ENCODE measurements at places on chromosomes 7 and 10.

DNA sequence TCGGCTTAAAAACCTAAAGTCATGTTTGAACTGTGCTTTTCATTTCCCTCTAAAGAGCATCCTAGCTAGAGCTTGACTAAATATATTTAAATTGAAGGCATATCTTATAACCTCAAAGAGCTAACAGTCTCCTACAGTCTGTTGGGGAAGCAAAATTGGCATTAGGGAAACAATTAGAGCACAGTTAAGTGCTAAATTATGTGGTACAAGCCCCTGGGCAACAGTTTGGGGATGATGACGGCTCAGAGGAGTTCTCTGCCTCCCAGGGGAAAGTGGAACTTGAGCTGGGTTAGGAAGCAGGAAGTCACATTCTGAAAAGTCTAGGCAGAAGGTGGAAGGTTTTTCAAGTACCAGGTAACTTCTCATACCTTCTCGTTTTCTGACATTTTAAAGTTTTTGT, 18.6 kb upstream of the GOT1 start:
- no peak for DNase-seq

- DNase-seq, result no peak
Observed at GRCh38 chr10:28077889-28078288, 79.0 kb upstream of the ODAD2 start.

- DNase-seq, result no peak
Observed at GRCh38 chr10:113310347-113310746, 242.5 kb upstream of the HABP2 start.

DNA sequence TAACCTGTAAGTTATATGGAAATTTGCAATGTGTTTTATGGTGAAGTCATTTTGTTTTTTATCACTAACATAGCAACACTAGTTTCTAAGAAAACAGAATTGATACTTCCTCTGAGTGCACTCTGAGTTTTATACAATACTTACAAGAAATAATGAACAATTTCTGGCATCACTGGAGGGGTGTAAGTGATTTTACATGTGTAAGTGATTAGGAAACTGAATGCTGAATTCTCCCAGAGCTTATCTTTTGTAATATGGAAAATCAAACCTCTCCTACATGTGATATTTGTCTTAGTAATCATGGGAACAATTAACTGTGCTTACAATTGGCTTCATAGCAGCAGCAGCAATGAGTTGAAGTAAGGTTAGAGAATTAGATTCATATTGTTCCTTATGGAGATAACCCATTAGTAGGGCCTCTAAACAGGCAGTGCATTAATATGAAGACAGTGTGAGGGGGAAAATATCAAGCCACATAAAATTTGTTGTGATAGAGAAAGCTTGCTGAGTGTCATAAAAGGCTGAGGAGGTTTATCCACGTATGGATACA, 37.4 kb downstream of the SEMA3C start:
- DNase-seq, result no peak

- no peak for DNase-seq
Observed at GRCh38 chr7:69269806-69270205, 328.5 kb upstream of the AUTS2 start.

DNA sequence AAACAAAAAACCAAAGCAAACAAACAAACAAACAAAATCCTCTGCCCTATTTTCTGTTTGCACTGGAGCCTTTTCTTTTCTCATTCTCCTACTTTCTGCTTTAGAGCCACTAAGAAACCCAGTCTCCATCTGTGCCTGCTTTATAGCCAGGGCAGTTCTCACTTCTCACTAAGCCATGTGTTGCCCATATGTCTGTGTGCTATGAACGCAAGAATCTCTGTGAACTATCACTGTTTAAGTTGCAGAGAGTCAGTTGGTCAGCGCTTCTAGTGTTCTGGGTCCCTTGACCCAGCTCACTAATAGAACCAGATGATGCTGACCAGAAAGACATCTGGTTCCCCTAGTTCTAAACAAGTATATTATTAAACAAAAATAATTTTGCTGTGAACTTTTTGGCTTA, 81.4 kb downstream of the FAM185A start:
- no peak for DNase-seq

GRCh38 chr7:34245246-34245645, 339.9 kb downstream of the BMPER start:
- DNase-seq, result no peak

DNA sequence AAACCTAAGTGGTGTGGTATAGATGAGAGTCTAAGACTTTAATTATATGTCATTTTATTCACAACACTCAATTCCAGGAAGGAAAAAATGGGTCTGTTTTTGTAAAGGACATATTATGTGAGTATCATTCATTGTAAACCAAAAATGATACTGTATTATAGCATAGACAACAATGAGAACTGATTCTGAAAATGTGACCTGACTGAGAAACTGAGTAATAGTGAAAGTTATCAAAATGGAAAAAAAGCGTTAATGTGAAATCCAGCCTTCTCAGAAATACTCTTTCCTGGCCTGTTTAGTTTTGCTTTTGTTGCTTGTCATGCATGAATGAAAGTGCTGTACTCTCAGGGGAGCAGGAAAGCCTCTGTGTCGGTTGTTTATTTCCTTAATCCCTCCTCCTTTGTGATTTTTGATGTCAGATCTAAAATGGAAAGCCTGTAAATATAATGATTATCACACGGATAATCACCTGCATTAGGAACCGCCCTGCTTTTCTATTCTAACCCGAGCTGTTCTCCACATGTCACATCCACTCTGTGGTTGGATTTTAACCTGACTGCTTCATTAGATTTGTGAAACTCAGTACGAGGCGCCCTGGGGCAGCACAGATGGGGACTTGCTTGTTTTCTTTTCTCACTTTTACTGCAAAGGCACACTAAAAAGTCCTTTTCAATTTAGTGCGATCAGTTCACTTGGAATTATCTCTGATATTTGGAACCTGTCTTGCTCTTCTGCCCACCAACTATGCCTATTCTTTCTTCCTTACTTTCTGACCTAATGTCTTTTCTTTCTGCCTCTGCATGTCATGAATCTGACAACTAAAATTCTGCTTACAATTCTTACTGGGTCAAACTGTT, 240.9 kb upstream of the KAT6B start:
- DNase-seq, result no peak

DNA sequence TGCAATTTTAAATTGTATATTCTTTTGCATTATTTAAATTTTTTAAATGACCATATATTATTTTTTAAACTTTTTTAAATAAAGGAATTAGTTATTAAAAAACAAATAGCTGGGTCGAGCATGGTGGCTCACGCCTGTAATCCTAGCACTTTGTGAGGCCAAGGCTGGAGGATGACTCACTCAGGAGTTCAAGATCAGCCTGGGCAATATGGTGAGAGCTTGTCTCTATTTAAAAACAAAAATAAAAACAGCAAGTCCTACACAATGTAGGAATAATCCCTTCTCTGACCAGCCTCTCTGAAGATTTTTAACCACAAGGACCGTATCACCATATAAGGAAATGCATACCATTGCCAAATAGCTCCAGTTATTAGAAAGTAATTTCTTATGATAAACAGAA, 19.6 kb downstream of the NOC3L start:
- no peak for DNase-seq

DNA sequence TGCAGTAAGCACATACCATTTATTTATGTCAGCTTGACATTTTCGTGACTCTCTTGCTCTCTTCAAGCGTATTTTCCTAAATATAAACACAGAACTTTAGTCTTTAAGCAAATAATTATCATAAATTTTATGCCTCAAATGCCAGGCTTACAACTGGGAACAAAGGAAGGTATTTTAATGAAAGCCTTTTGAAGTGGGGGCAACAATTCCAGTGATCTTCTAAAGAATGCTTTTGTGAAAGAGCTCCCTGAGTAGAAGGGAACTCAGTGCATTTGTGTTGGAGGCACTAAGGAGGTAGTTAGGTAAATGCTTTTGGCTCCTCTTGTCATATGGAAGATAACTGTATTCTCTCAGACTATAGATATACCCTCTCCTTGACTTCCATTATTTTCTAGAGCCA, 104.9 kb downstream of the VPS50 start:
- DNase-seq, result no peak

DNA sequence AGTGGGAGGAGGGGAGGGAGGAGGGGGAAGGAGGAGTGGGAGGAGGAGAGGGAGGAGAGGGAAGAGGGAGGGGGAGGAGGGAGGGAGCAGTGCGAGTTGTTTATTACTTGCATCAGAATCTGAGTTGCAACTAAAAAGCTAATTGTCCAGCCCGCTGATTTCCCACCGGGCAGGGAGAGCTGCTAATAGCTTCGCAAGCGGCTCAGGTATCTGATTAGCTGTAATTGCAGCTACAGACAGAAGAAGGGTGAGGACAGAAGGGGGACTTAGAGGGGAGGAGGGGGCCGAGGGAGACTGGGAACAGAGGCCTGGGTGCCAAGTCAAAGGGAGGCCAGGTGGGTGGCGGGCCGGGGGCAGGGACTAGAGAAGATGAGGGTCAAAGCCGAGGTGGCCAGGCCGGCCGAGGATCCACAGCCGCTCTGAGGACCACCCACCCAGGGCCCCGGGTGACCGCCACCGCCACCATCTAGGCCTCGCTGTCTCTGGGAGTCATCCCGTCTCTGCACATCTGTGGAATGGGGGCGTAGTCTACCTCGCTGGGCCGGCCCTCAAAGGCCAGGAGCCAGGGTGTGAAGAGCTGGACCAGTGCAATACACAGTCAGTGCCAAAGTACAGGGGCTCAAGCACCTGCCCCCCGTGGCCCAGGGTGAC, 54.2 kb downstream of the MICALL2 start:
- no peak for DNase-seq

GRCh38 chr7:48025624-48026023, 3.3 kb downstream of the SUN3 start:
- no peak for DNase-seq

- DNase-seq, result peak; percentile 84
Observed at GRCh38 chr7:73893342-73894101, 32.6 kb downstream of the TMEM270 start.

GRCh38 chr10:69279110-69279509, 814 bp downstream of the HK1 start:
- no peak for DNase-seq

DNA sequence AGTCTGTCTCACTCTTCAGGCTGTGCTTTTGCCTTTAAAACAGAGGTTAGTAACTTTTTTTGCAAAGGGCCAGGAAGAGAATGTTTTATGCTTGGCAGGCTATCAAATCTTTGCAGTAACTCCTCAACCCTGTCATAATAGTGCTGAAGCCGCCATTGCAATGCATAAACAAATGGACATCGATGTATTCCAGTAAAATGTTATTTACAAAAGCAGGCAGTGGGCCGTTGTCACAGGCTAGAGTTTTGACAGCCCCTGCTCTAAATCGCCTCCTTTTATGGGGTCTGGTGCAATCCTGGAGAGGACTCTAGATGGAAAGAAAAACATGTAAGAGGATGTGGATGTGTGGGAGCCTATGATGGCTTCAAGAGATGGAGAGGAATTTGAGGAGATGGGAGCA, 568.3 kb downstream of the TYW1 start:
- DNase-seq, result no peak

DNA sequence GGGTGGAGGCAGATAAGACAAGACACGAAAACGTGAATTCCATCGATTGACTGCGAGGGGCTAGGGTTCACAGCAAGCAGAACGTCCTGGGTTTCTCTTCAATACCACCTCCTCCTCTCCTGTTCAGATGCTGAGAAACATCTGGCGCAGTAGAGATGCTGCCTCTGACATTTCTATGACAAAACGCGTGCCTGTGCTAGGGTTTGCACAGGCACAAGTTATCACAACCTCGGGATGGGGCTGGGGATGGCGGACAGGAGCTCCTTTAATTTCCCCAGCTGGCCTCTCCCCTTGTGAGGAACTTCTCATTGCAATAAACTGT, 99.8 kb upstream of the SVIL start:
- no peak for DNase-seq

GRCh38 chr7:103446049-103446520, at the start of gene SLC26A5:
Gene SLC26A5, minus strand, starts transcription at chr7:103446207. Its CDS starts 24,693 bp downstream, at chr7:103421514.
- no peak for DNase-seq

- DNase-seq, result no peak
Observed at GRCh38 chr7:133081119-133081598, 731 bp downstream of the CHCHD3 start.

DNA sequence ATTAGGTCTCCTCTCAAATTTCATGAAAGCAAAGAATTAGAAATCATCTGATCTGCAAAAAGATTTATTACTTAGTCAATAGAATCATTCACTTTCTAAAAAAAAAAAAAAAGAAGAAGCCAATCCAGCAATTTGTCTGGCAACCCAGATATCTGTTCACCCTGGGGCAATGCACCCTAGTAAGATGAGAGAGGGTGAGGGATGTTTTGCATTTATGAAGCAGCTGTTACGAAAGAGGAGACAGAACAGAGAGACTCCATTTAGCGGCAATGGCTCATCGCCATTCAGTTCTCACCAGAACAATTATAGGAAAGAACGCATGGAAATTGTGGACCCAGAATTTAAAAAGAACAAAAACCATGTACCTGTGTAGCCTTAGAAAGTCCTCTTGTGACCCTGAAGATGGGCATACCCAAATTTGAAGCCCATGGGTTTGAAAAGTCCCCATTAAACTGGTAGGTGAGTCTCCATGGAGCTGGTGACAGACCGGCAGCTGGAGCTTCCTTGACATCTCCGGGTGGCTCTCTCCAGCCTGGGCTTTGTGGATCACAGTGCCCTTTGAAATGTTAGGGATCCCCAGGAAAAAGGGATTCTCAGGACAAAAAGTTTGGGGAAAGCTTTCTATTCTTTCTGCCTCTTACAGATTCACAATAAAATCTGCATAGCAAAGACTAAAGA, 45.5 kb upstream of the CCDC3 start:
- no peak for DNase-seq

GRCh38 chr7:94330269-94331020, 64.2 kb upstream of the COL1A2 start:
- DNase-seq, result no peak

GRCh38 chr7:17234030-17234397, 64.4 kb upstream of the AHR start:
- DNase-seq, result no peak

GRCh38 chr7:11491811-11492210, 340.2 kb downstream of the THSD7A start:
- no peak for DNase-seq

GRCh38 chr10:34150103-34150502, 665.0 kb downstream of the PARD3 start:
- no peak for DNase-seq

GRCh38 chr7:131186816-131187215, 140.9 kb upstream of the MKLN1 start:
- no peak for DNase-seq
